ENCODE measurements at places on chromosomes 7 and 10.

DNA sequence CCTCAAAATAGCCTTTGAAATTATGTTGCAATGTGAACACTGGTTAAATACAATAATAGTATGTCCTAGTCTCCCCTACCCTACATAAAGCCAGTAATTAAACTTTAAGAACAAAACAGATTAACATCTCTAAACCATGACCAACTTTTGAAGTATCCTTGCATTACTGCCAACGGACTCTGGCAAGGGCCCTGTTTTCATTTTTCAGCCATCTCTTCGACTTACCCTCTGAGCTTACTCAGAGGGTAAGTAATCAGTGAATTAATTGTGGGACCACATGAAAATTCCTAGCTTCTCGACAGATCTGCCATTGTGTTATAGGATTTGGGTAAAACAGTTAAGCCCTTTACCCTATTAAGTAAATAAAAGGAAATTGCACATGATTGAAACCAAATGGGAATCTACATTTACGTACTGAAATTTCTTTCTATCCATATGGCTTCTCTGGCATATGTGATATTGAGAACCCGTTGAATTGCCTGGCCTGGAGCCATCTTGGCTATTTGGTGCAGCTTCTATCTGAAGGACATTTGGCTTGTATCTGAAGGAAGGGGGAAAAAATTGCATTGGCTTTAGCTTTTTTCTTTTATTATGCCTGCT lies 39.6 kb downstream of the DYNC1I1 start:
- DNase-seq: no peak

DNA sequence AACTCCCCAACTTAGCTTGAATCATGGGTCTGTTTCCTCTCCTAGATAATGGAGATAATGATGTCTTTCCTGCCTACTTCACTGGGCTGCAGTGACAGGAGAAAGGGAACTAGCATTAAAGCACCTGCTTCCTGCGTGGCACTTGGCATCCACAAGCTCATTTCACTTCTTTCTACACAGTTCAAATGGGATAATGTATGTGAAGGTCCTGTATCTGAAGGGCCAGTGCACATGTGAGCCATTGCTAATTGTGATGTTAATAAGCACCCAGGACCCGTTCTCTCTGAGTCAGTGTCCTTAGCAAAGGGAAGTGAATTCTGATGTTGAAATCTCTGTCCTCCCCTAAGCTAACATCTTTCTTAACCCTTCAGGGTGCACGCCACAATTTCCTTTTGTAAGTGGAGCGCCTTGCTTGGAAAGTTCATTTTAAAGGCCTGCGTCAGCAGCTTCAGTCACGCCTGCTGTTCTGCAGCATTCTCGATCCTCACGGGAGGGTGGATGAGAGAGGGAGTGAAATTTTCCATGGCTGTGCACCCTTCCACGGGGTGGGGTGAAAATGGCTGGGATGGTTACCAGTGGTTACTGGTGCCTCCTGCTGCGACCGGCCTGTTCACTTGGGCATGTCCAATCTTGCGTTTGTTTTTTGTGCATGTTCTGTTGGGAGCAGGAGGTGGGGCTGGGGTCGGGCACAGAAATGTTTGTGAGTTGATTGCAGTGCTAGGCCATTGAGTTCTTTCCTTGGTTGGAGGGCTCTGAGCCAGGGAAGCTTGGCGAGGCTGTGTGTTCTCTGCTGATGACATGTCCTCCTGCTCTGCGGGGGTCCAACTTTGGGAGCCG lies 59.2 kb downstream of the HK1 start:
- DNase-seq: no peak

- DNase-seq: no peak
Measured at GRCh38 chr7:70355198-70356020, 757.1 kb downstream of the AUTS2 start.

- DNase-seq: peak; percentile 30
Measured at GRCh38 chr10:6473901-6474370, 106.1 kb downstream of the PRKCQ start.

DNA sequence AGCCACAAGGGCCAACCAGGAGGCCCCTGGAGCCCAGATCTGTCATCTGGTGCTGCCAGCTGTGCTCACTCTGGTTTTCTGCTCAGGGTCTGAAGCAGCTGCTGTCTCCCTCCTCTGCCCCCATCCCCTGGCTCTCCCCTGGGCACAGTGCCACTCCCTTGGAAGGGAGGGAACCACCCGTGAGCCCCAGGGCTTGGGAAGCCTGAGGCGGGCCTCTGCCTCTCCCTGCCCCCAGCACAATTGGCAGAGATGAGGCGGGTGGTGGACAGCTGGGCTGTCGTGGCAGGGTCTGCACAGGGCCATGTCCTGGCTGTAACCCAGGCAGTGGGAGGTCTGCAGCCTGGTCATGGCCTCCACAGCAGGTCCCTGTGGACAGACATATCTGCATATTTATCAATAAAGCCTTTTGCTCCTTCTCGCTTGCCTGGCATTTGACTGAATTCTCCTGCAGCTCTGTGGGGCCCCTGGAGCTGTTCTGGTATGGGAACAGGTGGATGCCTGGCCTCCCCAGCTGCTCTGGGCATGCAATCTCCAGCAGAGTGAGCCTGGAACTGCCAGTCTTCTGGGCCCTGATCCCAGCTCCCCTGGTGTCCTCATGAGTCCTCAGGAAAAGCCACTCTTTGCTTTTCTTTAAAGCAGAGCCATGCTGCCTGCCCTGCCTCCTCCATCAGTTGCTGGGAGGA lies 1.6 kb upstream of the ANKRD2 start:
- DNase-seq: no peak

DNA sequence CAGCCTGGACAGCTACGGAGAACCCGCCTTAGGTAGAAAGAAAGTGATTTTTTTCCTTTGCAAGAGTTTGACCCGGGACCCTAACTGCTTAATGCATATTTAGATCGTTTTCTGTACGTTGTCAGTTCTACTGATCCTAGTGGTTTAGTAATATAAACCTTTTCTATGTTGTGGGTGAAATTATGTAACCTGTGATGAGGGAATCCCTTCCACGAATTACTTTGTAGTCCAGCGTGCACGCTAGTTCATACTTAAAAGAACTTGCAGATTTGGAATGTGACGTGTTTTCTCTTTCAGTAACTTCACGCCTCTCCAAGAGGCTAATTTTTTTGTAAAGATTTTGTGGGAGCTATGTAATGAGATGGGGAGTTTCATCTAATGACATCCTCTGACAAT lies 705 bp downstream of the SLF2 start:
- no peak for DNase-seq

DNA sequence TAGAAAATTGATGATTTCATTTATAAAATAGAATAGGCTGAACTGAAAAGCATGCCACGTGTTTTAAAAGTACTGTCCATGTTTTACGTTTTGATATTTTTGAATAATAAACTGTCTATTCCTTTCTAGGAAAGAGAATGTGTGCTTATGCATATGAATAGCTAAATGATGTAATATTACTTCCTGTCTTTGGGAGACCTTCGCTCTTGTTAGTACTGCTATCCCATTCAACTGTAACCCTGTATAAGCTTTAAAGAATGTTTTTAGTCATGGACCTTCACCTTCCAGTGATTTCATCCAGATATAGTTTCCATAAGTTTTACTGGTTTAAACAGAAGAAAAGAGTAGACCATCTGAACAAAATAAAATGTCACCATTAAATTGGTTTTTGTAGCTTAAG lies 274.4 kb upstream of the SEMA3A start:
- no peak for DNase-seq

GRCh38 chr10:80429521-80429973 lies 21.2 kb downstream of the PRXL2A start:
- DNase-seq: no peak

GRCh38 chr7:27677912-27678612 lies 15.4 kb upstream of the HIBADH start:
- no peak for DNase-seq

DNA sequence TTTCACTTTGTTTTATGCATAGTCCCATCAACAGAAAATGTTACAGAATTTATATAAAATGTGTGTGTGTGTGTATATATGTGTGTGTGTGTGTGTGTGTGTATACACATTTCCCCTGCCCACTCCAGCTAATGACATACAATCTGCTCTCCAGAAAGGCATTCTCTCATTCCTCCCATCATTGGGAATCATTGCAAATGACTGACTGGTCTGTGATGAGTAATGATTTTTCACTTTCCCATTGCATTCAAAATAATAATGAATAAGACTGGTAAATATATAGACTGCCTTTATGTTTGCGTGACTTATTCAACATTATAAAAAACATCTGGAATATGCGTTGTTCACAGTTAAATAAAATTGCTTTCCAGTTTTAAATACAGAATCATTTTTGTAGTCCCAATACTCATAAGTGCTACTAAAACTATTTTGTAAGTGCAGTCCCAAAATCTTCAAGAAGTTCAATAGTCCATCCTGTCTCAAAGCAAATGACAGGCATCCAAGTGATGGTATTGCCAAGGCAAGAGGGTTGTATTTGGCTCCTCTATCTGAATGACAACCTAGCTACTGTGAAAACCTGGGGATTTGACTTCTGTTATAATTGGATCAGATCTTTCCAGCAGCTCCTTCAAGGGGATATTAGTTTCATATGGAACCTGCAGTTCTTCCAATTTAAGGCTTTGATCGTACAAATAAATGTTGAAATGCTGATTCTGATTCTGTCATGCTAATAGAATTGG lies 150.9 kb downstream of the POLR1F start:
- DNase-seq: no peak

DNA sequence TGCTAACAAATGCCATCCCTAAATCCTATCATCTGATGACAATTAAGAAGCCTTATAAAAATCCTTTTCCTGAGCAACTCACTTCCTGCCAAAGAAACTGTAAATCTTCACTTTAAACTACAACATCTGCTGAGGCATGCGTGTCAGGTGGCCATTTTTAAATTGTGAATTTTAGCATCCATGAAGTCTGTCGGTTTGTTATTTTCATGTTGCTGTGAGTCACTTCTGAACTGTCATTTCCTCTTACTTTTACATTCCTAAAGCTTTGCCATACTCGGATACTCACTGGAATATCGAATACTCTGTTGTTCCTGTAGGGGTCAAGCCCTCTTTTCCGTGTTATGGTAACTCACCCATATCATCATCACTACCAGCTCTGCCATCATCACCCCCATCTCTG lies 34.3 kb upstream of the TMEM26 start:
- DNase-seq: no peak
